ENCODE measurements at places on chromosomes 6 and 20.

DNA sequence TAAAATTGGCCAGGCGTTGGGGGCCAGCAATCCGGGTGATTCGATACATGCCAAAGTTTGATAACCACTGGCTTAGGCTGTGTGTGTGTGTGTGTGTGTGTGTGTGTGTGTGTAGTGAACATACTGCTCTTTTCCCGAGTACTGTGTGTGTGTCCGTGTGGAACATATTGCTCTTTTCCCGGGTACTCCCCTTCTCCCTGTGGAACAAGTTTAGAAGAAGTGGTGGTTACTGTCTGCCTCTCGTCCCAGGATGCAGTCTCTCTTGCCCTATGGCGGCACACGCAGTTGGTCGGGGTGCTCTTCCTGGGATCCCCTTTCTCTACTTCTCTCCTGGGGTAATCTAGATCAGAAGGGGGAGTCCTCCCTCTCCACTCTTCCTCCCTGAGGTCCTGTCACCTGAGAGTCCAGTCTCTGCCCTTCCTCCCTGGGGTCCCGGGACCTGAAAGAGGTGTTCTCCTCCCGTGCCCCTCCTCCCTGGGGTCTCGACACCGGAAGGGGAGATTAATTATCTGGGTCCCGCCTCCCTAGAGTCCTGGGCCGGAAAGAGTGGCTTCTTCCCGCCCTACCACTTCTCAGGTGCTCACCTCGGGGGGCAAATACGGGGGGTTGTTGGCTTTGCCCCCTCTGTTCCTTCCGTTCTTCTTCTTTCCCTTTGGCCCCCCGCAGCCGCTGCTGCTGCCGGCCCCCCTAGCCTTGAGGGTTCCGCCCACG is 516 bp downstream of the GTPBP2 start:
- peak; percentile 17 for ATAC-seq

- no peak for ATAC-seq
Measured at GRCh38 chr20:5268449-5268848, 48.3 kb downstream of the PROKR2 start.

GRCh38 chr6:114167583-114168576 is 174.9 kb downstream of the HS3ST5 start:
- no peak for ATAC-seq

GRCh38 chr20:6028818-6029217 is 25.0 kb downstream of the LRRN4 start:
- no peak for ATAC-seq

DNA sequence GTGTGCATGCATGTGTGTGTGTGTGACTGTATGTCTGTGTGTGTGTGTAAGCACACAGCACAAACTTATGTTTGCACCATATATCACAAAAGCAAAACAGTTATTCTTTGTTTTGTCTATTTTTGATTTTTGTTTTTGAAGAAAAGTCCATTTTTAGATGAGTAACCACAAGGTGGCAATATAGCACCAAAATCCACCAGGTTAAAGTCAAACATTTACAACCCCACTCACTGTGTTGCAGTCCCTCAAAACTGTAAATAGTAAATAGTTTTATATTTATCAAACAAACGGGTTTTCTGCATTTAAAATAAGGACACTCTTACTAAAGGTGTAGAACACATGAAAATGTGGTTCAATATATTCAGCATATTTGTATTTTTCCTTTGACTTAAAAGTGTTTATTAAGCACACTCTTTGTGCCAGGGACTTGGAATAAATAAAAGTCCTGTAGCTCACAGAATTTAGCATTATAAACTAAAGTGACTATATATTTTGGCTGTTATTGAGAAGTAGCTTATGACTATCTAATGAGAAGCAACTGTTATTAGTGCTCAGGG is 118.5 kb downstream of the GFRAL start:
- no peak for ATAC-seq

GRCh38 chr6:47512872-47513271 is 35.3 kb downstream of the CD2AP start:
- ATAC-seq: no peak

DNA sequence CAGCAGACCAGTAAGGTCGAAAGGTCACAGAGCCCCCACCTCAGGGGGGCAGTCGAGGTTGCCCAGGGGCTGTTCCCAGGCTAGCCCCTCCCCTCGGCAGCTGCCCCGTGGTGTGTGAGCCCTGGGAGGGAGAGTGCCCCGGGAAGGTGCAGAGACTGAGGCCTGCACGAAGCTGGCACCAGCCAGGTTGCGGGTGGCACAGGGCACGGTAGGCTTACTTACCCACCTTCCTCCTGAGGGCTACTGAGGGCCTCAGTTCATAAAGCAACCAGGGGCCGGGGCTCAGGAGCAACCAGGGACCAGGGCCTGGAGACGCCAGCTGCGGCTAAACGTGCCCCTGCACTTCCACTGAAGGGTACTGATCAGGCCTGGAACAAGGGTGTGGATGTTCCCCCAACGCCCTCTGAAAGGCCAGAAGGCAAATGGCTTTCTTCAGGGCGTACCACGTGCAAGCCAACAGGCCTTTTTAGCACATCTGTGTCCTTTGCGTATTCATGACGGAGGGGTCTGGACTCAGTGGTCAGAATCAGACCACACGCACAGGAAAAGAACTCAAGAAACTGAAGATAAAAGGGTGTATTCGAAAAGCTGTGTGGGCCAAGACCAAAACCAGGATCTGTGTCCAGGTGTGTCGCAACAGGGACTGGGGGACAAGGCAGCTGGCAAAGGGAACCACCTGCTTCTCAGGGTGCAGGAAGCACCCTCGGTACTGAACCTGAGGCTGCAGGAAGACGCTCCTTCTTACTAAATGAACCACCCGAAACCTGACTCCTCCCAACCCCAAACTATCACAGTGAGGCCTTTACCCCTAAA is 24.5 kb upstream of the TCFL5 start:
- ATAC-seq: peak; percentile 60

DNA sequence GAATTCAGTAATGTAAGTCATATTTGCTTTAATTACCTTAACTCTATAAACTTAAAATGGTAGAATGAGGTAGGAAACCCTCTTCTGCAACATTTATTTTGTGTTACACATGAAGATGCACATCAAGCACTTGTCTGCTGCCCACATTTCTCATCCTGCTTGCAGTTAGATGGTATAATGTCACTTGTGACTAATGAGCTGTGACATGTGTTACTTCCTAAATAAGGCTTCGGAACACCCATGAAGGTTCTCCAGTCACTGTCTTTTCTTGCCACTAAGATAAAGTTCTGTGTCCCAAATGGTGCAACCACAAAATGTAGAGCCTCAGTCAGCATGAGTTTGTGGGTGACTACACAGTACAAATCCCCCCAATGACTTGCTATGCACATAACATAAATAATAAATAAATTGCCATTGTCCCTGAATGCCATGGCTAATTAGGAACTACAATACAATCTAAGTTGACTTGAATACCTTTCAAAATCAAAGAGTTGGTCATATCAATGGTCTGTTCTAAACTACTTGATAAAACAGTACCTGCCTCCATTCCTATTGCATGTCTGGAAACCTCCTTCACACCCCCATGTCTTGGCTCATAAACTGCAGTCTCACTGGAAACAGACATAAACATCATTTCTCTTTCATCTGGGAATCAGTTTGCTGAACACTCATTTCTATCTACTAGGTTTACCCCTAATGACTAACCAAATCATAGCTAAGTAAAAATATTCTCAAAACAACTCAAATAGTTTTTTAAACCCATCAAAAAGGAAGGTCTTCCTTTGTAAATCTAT is 157.2 kb downstream of the PTPRK start:
- no peak for ATAC-seq

All from motor neuron (in vitro differentiated cells).